ENCODE measurements at places on chromosomes 5 and 9.

DNA sequence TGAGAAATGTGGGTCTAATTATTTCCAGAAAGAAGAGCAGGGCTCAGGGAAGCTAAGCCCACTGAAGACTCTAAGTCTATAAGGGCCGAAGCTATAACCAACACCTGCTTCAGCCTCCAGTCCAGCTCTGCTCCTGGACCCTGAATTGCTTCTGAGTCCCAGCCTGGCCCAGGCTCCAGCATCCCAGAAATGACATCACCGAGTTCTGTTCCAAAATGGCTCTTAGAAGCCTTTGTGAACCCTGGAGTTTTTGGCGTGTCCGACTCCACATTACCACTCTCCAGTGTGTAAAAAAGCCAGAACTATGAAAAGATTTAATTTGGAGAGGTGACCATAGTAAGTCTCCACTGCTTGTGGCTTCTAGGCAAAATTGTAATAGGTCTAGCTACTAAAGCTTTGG, 289.9 kb downstream of the SLIT3 start:
- DNase-seq, result no peak

GRCh38 chr5:167452136-167452535, 839.3 kb upstream of the WWC1 start:
- no peak for DNase-seq

DNA sequence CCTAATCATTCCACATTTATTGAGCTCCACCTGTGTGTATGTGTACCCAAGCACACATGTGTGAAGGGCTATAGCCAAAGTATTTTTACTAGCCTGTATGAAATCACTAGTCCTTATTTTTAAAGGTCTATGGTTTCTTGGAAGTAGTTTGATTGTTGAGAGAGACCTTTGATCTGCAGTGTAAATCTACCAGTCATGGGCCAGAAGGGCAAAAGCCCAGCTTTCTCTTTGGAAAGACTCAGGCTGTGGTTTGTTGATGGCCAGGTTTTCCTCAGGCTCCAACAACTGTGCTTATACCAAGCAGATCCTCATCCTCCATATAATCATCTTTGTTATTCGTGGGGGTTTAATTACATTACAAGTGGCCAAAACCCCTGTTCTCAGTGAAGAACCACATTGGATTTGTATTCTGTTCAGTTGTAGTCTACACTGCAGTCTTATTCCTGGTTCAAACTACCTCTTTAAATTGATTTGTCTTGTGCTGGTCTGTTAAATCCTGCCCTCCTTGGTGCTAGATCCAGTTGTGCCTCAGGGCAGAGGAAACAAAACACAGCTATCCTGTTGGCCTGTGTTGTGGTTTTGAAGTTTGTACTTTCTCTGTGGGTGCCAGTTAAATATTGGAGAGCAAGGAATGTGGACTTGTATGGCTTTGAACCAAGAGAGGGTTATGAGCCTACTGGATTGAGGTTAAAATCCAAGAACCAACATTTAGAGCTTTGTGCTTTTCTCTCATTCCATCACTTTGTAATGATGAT, 13.3 kb downstream of the CDC26 start:
- DNase-seq, result no peak

DNA sequence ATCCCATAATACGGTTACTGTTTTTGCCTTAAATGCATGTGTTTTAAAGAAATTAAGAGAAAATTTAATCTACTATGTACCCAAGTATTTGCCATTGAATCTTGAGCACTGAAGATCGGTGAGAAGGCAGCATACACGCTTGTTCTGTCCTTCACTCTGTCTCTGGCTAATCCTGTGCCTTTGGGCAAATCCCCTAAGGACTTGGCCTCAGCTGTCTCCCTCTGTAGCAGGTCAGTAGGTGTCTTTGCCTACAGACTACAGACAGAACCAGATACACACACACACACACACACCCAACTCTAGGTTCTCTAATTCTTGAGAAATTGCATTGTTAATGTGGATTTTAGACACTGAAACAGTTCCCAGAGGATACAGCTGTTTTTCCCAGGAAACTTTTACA, 117.4 kb downstream of the WDR41 start:
- DNase-seq, result no peak

All from epithelial cell of prostate (primary cell).